Activated naive CD4-positive, alpha-beta T cell (primary cell): ENCODE measurements at places on chromosomes 7 and 10.

- DNase-seq = no peak
Observed at GRCh38 chr10:60139798-60140566, 233.6 kb upstream of the CCDC6 start.

- no peak for DNase-seq
Observed at GRCh38 chr7:106693677-106694353, 32.9 kb upstream of the CCDC71L start.

DNA sequence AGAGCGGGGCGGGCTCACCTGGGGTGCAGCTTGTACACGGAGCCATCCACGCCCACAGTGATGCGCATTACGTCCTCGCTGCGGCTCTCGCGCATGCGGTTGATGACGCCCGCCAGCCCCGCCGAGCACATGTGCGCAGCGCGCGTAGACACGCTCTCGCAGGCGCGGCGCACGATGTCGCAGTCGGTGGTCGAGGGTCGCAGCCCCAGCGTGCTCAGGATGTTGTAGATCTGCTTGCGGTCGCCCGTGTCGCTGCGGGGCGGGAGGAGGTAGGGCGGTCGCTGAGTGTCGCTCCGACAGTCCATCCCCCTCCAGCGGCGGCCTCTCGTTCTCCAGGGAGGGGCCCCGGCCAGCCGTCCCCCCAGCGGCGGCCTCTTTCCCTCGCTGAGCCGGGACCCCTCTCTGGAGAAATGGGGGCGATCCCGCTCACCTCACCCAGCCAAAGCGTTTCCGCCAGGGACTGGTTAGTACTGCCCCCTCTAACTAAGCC, 4.4 kb upstream of the MYL7 start:
- DNase-seq = peak; percentile 11

GRCh38 chr10:124875596-124875995, 66.3 kb upstream of the ZRANB1 start:
- no peak for DNase-seq

- DNase-seq = no peak
Observed at GRCh38 chr7:102063690-102064180, 222.9 kb upstream of the SH2B2 start.

DNA sequence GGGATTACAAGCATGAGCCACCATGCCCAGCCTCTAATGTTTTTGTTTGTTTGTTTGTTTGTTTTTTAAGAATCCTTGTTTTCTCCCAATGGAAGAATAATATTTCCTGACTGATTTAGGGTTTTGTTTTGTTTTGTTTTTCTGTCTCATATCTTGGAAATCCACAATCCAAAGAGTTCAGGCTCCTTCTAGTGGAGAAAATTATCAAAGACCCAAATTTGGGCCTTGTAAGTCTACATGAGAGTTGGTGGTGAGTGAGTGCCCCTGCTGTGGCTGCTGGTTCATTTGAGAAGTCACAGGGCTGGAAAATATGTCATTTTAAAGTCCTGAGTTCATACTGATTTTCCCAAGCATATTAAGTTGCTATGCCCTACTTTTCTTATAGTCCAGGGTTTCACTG, 33.5 kb upstream of the KLHL7 start:
- DNase-seq = no peak
